ENCODE measurements at places on chromosomes 11 and 22.

DNA sequence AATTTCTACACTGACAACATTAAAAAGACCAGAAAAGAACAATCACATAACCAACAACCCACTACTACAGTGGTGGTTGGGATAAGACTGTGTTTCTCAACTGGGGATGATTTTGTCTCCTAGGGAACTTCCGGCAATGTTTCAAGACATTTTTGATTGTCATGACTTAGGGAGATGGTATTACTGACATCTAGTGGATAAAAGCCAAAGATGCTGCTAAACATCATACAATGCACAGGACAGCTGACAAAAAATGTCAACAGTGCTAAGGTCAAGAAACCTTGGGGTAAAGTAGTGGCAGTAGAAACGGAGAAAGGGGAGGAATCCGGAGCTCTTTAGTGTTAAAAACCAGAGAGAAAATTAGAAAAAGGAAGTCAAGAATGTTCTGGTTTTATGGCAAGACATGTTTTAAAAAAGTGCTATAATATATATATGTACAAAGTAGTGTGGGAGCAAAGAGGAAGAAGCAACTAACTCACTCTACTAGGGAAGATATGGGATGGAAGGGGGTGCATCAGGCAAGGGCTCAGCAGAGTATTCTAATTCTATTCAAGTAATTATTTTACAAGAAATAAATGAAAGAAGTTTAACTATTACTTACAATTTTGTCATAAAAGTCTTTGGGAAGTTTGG is 37.2 kb downstream of the CKAP5 start:
- DNase-seq = no peak

DNA sequence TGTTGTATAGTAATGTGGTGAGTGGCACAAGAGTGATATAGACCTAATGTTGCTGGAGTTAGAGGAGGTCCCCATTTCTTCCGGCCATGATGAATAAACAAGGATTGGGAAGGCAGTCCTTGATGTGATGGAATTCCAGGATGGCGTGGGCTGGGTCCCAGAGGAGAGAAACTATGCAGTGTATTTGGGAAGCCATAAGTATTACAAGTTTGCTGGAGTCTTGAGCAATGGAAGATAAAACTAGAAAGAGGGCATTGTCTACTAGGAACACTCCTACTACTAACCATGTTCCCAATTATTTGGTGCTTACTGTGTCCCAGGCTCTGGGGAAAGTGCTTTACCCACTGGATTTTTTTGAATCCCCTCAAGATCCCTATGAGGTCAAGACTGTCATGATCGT is 20.0 kb downstream of the LDLRAD3 start:
- DNase-seq = no peak

DNA sequence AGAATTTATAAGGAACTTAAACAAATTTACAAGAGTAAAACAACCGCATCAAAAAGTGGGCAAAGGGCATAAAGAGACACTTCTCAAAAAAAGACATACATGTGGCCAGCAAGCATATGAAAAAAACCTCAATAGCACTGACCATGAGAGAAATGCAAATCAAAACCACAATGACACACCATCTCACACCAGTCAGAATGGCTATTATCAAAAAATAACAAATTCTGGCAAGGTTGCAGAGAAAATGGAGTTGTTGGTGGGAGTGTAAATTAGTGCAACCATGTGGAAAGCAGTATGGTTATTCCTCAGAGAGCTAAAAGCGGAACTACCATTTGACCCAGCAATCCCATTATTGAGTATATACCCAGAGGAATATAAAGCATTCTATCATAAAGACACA is 866.8 kb upstream of the TENM4 start:
- DNase-seq = no peak

DNA sequence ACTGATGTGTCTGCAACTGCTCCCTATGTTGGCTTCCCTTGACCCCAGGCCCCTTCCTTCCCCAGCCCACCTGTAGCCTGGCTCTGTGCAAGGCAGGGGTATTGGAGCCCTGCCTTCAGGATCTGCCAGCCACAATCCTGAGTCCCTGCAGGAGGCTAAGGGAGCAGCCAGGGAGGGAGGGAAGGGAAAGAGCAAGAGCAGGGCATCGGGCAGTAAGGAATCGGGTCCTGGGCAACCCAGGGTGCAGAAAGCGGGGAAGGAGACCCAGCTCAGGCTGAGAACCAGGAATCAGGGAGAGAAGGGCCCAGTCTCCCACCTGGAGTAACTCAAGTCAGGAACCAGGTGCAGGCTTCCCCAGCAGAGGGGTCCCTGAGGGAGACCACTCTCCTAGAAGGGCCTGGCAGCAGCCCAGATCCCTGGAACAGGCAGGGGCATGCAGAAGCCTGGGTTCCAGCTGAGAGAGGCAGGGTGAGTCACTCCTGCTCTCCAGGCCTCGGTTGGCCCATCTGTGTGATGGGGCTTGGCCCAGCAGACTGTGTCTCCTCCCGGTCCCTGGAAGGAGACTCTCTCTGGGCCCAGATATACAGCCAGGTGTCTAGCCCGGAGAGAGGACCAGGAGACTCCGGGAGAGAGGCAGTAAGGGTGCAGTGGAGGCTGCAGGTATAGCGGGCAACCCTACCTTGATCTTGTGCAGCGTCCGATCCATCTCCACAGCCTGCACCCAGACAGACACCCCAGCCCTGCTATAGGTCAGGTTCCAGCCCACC is 13.4 kb downstream of the STARD10 start:
- no peak for DNase-seq

DNA sequence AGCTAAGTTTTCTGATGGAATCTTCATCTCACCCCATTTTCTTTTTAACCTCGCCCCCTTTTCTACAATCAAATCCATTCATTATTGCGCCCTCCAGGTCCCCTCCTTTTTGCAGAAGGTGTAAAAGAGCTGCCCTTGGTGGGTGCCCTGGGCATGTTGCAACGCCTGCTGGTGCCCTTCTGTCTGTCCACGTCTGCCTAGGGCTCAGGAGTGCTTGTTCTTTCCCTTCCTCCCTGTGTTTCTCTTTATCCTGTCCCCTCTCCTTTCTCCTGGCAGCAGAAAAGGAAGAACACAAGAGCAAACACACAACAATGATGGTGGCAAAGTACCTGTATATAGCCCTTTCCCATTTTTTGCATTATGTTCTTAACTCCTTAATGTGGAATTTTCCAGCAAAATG is 6.2 kb upstream of the TLCD5 start:
- no peak for DNase-seq

DNA sequence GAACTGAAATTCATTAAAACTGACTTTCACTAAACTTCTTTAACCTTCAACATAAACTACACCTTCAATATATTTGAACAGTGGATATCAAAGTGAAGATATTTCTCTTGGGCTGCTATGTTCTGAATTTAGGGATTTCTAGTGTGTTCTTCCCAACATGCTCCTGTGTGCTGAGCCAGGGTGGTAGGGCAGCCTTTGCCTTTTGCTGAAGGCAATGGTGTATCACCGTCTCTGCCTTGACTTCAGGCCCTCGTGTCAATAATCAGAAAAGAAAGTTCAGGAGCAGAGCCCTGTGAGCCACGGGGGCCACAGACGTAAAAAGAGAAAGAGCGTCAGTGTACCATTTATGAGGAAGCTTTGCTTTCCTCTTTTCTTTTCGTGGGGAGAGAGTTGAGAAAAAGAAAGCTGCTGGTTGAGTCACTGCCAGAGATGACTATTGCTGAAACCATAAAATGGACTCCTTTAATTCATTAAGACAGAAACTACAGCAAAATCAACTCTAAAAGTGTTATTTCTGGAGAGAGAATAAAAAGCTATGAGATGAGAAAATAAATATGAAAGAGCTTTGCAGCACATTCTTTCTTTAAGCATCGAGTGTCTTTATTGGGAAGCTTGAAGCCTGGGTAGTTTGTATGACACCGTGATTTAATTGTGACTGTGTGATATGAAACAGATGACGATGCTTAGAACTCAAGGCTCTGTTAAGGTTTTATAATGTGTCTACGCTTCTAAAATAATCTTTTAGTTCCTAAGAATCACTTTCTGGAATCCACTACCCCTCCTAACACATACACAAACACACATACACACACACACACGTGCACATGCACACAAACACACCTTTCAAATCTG is 271.8 kb upstream of the MTNR1B start:
- no peak for DNase-seq

- no peak for DNase-seq
These were observed 60.4 kb downstream of the LARGE2 start for GRCh38 chr11:45982656-45983470.

DNA sequence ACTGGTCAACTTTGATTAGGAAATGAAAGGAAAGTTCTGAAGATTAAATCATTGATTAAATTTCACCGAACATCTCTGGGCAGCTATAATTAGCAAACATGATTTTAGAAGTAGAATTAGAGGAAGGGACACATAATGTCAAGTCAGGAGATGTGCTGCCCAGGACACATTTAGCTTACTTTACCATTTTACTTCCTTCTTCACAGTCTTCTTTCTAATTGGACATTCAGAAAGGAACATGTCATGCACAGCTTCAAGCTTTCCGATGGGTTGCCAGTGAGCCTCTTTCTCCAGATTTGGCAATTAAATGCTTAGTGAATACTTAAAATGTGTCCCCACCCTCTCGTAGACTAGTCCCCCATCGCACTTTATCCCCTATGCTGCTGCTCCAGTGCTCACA is 234.7 kb downstream of the FAM76B start:
- no peak for DNase-seq

GRCh38 chr11:93492464-93493251 is 50.5 kb downstream of the SMCO4 start:
- DNase-seq = no peak

- no peak for DNase-seq
These were observed 18.2 kb upstream of the CLPB start for GRCh38 chr11:72452495-72452894.

- no peak for DNase-seq
These were observed 32.5 kb upstream of the NUCB2 start for GRCh38 chr11:17244046-17244445.

Measured in activated CD4-positive, CD25-positive, alpha-beta regulatory T cell treated with anti-CD3 and anti-CD28 coated beads, Interleukin-2, amount 50 U/mL, for 16 hours (primary cell).